Astrocyte (in vitro differentiated cells and primary cell): ENCODE measurements at places on chromosomes 1 and 21. TPM values are rescaled to one million over a fixed set of nuclear protein-coding genes. Genes with fewer than 3 reads are reported as not detected.
A peak's percentile ranks its signal among the peaks of the same experiment; 100 is the strongest.

- DNase-seq, result no peak
Observed at GRCh38 chr1:41192456-41193178, 49.5 kb downstream of the SCMH1 start.

DNA sequence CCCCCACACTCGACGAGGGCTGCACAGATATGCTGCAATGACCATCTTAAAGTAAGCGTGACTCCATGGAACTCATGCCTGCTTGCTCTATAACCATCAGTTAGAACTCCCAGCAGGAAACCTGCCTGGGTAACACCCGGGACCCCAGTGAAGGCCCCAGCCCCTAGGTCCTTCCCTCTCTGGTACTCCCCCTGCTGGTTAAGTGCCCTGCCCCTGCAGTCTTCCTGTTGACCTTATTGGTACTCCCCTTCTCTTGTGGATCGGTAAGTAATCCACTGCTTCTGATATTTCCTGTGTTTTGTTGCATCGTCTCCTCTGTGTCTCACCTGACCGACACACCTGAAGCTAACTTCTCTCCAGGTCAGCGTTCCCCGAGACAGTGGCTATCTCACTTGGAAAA, 104.8 kb upstream of the COG2 start:
- DNase-seq, result no peak

- DNase-seq, result peak; percentile 33
Observed at GRCh38 chr1:100752791-100753190, 33.2 kb downstream of the VCAM1 start.

The SHE gene
- total RNA-seq, result not detected in 2 replicates

GRCh38 chr1:204713541-204713940, 28.0 kb upstream of the LRRN2 start:
- DNase-seq, result no peak

DNA sequence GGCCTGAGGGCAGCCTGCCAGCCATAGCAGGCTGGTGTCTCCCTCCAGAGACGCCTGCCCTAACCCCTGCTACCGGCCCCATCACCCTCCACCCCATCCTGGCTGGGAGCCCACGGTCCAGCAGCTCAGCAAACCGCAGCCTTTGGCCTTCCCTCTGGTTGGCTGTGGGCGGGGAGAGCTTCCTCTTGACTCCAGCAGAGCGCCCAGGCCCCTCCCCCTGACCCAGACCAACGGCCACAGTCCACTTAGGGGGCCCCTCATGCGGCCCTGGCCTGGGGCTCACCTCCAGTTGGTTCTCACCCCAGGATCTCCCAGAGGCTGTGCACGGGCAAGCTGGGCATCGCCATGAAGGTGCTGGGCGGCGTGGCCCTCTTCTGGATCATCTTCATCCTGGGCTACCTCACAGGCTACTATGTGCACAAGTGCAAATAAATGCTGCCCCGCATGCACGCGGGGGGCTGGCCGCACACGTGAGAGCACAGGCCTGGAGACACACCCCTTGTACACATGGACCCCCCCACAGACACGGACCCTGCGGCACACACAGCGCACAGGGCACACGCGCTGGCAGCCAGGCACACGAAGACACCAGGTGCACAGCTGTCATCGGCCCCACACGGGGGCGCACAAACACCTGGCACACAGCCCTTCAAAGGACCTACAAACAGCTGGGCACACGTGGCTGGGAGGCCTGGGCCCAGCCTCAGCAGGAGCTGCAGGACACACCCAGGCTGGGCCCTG, 3.1 kb downstream of the SMIM1 start:
- peak; percentile 51 for DNase-seq

GRCh38 chr1:186904361-186904760, 75.6 kb downstream of the PLA2G4A start:
- no peak for DNase-seq

DNA sequence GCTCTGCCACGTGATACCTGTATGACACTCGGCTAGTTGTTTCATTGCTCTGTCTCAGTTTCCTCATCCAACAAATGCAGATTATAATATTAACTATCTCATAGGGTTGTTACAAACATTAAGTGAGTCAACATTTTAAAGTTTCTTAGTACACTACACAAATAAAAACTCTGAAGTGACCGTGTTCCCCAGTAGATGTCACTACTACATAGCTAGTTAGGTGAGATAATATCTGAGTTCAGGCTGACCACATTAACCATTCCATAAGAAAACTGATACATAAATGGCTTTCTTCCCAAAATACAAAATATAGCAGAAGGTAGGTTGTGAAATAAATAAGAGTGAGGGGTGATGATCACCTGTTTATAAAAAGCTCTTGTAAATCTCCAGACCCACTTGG, 214.1 kb downstream of the NUF2 start:
- peak; percentile 6 for DNase-seq

DNA sequence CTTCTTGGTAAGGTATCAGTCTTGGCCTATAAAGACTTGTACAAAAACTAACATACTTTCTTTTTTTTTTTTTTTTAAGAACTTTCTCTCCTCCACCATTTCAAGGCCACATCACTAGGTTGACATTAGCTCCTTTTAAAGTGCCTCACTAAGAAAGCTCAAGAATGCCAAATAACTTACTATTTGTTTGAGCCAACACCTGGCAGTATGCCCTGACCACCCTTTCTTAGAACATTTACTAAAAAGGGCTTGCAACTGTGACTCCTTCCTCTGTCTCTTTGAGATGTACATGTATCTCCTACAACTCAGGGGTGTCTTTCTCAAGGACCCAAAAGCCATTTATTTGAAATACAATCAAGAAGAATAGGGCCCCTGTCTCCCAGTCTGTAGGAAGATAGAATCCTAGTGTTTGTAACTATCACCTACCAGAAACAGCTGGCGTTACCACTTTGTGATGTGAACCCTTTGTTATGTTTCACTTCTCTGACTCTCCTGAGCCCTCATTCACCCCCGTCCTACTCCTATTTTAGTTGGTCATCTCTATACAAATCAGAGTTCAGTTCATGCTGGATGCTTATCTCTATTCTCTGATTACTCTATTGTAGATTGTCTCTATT, 12.2 kb upstream of the SAMD13 start:
- DNase-seq, result no peak

GRCh38 chr1:75708910-75709309, 15.6 kb upstream of the ACADM start:
- no peak for DNase-seq

The ACTN2 gene
- 0.89 and 0.99 TPM in 2 replicates for total RNA-seq

The C1orf116 gene
- total RNA-seq, result 0.14 and 0.86 TPM in 2 replicates
